NCI-H187 (cell line): ENCODE measurements at places on chromosomes 7 and 10.

GRCh38 chr10:55881588-55881987, 479.5 kb downstream of the ZWINT start:
- DNase-seq = no peak

GRCh38 chr7:24297362-24297761, 13.4 kb downstream of the NPY start:
- DNase-seq = peak; percentile 24

GRCh38 chr7:16554518-16555236, 28.1 kb downstream of the LRRC72 start:
- DNase-seq = no peak

GRCh38 chr7:150947761-150948651, 30.1 kb downstream of the KCNH2 start:
- no peak for DNase-seq

DNA sequence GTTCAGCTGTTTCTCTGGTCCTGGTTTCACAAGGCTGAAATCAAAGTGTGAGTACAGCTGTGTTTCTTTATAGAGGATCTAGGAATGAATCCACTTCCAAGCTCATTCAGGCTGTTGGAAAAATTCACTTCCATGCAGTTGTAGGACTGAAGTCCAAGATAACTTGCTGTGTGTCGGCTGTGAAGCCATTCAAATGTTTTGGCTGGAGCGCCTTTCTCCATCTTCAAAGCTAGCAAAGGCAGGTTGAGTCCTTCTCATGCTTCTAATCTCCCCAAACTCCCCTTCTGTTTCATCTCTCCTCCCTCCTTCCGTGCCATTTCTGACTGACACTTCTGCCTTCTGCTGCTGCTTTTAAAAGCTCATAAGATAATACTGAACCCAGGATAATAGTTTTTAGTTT, 1195.4 kb upstream of the LRRN3 start:
- DNase-seq = no peak

DNA sequence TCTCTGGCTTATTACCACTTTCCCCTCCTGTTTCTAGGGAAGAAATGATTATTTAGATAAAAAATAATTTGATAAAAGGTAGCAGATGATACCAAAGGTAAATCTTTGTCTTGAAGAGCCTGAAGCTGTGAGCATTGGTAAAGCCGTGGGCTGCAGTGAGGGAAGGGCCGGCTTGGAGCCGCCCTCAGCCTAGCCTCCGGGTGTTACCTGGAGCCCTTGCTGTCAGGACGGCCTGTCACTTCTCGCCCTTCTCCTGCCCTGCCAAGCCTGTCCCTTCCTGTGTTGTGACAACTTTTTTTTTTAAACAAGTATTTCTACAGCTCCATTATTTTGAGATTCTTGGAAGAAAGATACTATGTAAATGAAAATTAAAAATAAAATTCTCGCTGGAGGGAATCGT, 7.0 kb downstream of the CUX1 start:
- DNase-seq = no peak

GRCh38 chr7:19024261-19024660, 93.2 kb downstream of the TWIST1 start:
- DNase-seq = no peak

DNA sequence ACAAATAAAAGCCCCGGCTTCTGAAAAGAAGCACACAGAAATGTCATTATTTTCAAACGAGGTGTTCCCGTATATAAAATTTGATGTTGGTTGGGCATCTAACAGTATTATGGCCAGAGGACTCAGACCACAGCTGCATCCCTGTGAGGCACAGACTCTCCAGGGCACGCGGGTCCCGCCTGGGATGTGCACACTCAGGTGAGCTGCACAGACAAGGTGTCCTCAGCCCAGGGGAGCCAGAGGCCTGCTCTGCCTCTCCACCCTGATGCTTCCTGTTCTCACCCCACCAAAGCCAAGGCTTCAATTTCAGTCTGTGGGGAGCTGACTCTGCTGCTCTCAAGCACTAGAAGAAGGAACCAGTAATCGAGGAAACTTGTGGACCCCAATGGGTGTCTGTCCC, 1.7 kb upstream of the CYP2E1 start:
- DNase-seq = no peak
